Glutamatergic neuron (in vitro differentiated cells): ENCODE measurements at places on chromosomes 4 and X. TPM values are rescaled to one million over a fixed set of nuclear protein-coding genes. Genes with fewer than 3 reads are reported as not detected.
A peak's percentile ranks its signal among the peaks of the same experiment; 100 is the strongest.

GRCh38 chr4:169164669-169165415 is 105.9 kb downstream of the SH3RF1 start:
- DNase-seq = no peak

- DNase-seq = no peak
These were observed 9.0 kb downstream of the FAM193A start for GRCh38 chr4:2545321-2546013.

Gene CAPN6
- total RNA-seq = not detected

Gene PASD1
- not detected for total RNA-seq

DNA sequence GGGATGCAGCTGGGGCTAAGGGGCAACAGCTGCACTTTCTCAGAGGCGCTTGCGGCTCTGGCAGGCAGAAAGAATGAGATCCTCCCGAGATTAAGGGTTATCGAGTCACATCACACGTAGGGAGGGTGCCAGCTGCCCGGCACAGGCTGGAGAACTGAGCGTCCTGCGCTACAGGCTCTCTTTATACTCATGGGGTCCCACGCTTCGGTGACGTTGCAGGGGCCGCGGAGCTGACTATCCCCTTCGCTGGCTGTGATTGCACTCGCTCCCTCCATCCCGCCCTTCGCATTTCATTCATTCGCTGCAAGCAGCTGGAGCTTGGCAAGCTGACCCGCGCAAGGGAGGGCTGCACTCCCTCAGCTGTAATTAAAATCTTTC is at the start of gene TACR3:
TSS of gene TACR3 (minus strand) at position 156 of the 378 bp plus-strand sequence. CDS start 310 bp downstream, outside the sequence.
- peak; percentile 66 for DNase-seq

Gene RBBP7
- total RNA-seq = 79.2 TPM

Gene IGFBP7
- not detected for total RNA-seq

- DNase-seq = no peak
These were observed 374.3 kb downstream of the IQCM start for GRCh38 chr4:149441338-149441737.

Gene XPNPEP2
- total RNA-seq = not detected

- no peak for DNase-seq
These were observed 68.1 kb upstream of the NAP1L5 start for GRCh38 chr4:88765729-88766128.

Gene AMTN
- not detected for total RNA-seq

Gene RNF212
- total RNA-seq = 11.1 TPM

GRCh38 chrX:80335062-80335830 is 85.0 kb upstream of the TENT5D start:
- peak; percentile 84 for DNase-seq

DNA sequence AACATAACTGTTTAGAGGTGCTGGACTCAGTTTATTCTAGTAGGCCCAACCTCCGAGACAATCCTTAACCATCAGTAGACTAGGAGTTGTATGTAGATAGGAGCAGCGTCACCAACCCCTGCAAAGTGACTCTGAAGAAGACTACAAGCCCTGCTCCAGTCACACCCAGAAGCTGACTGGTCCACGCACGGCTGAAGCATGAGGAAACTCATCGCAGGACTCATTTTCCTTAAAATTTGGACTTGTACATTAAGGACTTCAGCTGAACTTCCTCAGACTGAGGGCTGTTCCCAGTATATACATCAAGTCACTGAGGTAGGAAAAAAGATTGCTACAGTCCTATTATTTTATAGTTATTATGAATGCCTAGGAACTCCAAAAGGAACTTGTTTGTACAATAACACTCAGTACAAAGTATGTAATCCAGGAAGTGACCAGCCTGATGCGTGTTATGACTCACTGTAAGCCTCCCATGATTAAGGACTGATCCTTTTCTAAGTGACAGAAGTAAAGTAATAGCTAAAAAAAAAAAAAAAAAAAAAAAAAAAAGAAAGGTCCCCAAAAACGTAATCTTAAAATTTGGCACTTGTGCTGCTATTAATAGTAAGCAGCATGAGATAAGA is 41.6 kb upstream of the UGT2B7 start:
- DNase-seq = no peak

DNA sequence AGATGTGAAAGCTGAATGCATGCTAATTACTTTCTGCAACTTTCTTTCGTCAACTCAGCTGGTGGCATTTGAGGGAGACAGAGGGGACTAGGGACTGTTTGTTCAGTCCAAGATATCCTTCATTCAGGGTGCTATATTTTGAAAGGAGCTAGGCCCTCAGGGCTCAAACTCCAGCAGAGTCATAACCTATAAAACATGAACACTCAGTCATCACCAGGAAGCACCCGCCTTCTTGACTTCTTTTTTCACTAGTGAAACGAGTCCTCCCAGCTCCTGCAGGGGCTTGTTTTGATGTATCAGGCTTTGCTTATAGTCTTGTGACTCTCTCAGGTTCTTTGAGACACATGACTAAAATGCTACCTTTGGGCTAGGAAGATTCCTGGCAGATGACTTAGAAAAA is 230.6 kb downstream of the PCDH7 start:
- no peak for DNase-seq

GRCh38 chr4:125911058-125911457 is 596.3 kb downstream of the FAT4 start:
- no peak for DNase-seq

Gene PARM1
- total RNA-seq = 94.3 TPM

DNA sequence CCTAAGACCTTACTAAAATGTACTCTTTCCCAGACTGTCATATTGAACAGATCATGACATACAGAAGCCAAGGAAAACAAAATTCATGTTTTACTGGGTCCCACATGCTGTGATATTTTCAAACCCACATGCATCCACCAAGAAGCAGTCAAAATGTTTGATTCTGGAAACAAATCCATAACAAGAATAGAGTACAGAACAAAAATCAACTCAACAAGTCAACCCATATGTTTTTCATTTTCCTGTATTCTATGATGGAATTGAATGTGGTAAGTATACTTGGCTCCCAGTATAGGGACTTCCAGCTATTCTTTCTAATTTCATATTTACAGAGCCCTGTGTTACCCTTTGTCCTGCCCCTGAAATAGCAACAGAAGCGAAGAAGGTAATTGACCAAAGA is 106.8 kb downstream of the COL25A1 start:
- DNase-seq = no peak

DNA sequence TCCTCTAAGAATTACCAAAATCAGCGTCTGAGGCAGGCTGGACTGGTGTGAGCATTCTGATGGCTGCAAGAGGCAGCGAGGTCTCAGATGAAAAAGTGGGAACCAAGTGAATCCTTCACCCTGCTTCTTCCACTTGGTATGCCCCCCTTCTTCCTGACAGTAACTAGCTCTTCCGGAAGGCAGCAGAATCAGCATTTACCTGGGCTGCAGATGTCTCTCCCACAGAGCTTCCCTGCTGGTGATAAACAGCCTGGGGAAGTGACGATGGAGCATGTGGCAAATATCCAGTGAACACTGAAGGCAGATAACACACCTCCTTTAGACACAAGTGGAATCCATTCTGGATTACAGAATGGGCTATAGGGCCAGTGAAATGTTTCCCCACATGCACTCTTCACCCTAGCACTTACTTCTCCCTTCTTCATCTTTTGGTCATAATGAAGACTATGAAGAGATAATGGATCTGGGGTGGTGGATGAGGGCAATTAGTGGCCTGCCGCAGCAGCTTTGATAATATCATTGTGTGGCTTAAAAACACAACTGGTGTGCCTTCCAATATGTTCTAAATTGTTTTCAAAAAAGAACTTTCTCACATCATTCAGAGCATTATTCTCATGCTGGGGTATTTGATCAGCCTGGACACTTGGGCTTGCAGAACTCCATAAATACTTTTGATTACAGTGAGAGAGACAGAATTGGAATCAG is 60.8 kb upstream of the TBC1D9 start:
- DNase-seq = no peak

DNA sequence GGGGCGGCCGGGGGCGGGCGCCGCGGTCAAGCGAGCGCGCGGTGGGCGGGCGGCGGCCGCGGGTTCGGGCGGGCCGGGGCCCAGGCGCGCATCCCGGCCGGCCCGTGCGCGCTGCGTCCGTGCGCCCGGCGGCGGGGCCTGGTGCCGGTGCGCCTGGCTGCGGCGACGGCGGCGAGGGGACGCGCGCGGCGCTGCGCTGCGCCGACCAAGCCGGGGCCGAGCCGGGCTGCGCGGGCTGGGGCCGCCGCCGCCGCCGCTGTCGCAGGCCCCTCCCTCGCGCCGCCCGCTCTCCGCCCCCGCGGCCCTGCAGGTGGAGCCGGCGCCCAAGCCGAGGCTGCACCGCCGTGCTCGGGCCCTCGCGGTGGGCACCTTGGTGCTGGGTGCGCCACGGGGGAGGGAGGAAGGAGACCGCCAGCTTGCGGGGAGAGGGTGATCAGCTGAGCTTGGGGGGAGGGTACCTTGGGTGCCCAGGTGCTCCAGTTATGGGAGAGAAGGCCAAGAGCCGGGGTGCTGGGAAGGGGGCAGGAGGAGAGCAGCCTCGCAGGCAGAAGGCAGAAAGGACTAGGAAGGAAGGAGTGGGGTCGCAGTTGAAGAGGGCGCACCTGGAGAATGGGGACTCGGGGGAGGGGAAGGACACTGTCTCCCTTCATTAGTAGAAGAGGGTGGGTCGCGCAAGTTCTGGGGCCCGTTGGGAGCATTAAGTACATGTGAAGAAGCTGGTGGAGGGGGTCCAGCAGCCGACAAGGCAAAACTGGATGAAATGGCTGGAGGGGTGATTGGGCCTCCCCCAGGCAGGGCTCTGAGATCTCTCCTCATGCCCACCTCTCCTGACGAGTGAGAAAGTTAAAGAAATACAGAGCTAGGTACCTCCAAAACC is at the start of gene PPP2R2C:
TSS of gene PPP2R2C (minus strand) at position 228 of the 877 bp plus-strand sequence. CDS start 385 bp downstream, outside the sequence.
- DNase-seq = peak; percentile 46

DNA sequence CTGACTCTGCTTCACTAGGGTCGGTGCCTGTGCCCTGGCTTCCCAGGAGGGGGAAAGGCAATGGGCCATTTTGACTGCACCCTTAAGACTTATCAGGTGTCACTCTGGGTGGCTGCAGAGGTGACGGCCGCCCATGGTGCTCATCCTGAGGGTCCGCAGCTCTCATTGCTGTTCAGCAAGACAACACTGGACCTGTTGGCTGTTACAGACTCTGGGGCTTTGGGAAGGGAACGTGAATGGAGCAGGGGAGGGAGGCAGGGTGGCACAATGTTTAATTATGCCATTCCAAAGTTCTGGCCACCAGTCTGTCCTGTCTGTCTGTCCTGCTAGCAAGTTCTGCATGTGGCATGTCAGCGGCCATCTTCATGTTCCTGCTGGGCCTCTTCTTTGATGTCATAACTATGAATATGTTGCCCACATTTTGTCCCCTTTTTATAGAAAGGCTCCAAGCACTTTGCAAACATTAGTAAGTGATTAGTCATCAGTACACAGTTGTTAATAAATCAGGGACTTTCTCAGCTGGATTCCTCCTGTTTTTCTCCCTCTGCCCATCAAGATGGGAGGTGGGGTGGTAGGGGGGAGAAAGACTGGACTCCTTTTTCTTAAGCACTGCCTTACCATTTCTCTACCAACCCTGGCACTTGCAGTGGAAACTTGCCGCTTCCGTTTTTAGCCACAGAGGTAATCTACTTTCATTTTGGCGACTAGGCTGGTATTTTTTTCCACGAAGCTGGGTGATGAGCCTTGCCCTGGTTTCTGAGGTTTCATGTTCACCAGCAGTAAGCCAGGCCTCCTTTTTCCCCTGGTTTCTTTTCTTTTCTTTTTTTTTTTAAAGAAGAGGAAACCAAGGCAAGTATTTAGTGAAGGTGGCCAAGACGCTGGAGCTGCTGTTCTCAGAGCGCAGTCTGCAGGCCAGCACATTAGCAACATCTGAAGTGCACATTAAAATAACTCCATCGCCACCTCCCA is 88.6 kb upstream of the TRIM2 start:
- no peak for DNase-seq

Gene DCAF12L2
- total RNA-seq = 0.51 TPM

Gene GAGE2A
- total RNA-seq = not detected

DNA sequence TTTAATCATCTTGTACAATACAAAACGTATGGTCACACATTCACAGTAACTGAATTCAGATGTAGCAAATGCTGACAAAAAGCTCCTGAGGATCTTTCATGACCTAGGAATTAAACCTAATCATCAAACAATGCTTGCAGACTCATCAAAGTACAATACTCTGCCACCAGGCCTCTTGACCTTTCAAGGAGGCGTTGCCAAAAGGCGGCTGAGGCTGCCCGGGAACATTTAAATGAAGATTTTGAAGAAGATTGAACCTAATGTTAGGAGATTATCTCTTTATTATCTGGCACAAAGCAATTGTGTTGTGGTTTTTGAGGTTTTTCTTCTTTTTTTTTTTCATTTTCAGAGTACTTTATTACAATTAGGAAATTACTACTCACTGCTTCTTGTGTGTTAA is 340.5 kb downstream of the GALNTL6 start:
- no peak for DNase-seq

DNA sequence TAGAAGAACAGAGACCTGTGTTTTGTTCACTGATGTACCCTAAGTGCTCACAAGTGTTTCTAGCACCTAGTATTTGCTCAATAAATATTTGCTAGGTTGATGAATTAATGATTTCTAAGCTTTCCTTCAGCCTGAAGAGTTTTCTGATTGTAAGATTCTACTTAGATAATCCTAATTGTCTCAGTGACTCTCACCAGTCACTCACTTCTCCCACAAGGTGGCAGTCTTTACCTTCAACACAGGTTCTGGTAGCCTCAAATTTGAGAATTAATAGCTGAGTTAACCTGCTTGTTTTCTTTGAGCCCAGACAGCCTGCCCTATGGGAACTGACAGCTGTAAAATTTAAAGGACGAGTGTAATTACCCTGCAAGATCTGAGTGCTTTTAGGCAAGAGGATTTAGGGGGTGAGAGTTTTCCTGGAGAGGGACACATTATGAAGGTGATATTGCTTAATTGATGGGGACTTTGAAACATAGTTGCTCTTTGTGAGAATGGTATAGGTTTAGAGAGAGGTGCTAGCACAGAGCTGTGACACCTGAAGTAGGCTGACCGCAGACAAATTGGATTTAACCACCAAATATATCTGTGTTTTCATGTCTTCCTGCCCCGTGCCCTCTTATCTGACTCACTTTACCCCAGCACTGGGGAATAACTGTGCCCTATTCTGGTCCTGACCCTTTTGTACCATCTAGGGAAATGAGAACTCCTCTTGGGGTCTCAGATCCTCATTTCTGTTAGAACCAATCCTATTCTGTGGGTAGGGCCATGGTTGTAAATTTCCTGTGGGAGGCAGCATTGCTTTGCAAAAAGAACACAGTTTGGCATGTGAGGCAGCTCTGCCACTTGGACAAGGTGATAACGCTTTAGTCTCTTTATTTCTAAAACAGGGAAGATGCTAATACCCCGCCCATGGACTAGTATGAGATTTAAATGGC is 27.7 kb downstream of the CD38 start:
- DNase-seq = no peak

- DNase-seq = no peak
These were observed 1081.5 kb upstream of the TENM3 start for GRCh38 chr4:181161669-181162068.
